NCI-H1048 (cell line): ENCODE measurements at places on chromosomes 13 and 19.
A peak's percentile ranks its signal among the peaks of the same experiment; 100 is the strongest.

- DNase-seq = no peak
Observed at GRCh38 chr13:112729408-112729807, 39.6 kb downstream of the ATP11A start.

GRCh38 chr19:46451352-46451751 lies 20.0 kb downstream of the PNMA8A start:
- DNase-seq = no peak

- no peak for DNase-seq
Observed at GRCh38 chr19:7214324-7215089, 79.7 kb downstream of the INSR start.

DNA sequence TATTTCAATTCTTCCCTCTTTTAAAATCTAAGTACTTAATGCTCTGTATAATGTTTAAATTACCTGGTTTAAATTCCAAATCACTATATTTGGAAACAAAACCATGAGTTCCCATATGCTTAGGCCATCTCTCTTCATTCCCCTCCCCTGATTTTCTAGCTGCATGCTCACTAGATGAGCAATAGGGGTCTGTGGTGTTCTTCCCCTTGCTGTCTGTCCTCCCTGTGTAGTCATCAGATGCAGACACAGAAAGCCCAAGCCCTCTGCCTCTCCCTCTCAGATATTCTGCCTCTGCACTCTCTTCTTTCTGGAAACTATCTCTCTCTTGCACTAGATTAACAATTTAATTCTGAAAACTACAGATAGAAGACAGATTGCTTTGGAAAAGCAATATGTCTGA lies 1730.2 kb downstream of the OLFM4 start:
- DNase-seq = no peak

- DNase-seq = no peak
Observed at GRCh38 chr13:79775830-79776229, 294.9 kb downstream of the NDFIP2 start.

DNA sequence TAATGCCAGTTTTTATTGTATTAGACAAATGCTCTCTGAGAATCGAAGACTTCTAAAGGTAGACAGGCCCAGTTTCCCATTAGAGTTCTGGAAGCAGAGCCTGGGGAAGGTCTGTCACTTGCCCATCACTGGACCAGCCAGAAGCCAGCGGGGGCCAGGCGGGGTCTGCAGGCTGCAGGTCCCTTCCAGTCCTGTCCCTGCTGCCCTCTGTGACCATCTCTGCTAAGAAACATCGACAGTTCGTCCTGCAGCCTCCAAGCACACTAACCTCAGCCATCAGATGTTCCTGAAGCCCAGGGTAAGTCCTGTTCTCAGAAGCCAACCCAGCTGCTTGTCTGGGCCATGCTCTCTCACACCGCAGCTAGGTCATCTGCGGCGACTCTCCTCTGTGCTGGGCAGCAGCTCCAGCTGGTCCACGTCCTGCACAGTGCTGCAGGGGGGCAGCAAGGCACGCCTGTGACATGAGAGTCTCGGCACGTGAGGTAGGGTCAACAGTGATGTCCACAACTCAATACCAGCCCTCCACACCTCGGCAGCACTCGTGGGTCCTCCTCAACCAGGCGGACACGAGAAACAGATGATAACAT lies 2.9 kb upstream of the ADPRHL1 start:
- no peak for DNase-seq

DNA sequence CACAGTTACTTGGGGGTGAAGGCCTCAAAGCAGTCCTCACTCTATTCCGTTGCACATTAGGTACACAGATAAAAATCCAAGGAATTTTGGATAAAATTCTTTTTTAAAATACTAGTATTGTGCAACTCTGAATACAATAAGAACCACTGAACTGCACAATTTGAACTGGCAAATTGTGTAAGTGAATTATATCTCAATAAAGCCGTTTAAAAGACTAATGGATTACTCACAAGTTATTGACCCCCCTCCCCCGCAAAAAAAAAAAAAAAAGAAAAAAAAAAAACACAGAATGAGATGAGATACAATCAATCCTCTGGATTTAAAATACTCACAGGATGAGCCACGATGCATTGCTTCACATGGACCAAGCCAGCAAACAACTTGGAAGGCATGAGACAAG lies 86.4 kb downstream of the CRYL1 start:
- DNase-seq = no peak

- DNase-seq = no peak
Observed at GRCh38 chr13:80782441-80782840, 441.5 kb upstream of the SPRY2 start.

DNA sequence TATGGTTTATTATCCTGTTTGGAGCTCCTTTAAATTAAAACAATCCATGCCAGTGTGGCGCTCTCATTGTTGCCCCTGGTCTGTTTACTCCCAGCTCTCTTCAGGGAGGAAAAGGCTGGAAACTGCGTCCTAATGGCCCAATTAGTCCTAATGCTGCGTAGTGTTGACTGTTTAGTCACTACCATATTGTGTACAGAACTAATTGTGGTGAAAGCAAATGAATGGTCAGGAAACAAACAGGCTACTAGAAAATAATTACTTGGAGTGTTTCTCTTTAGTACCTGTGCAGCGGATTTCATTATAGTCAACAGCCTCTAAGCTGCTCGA lies 54.5 kb upstream of the MTIF3 start:
- no peak for DNase-seq

DNA sequence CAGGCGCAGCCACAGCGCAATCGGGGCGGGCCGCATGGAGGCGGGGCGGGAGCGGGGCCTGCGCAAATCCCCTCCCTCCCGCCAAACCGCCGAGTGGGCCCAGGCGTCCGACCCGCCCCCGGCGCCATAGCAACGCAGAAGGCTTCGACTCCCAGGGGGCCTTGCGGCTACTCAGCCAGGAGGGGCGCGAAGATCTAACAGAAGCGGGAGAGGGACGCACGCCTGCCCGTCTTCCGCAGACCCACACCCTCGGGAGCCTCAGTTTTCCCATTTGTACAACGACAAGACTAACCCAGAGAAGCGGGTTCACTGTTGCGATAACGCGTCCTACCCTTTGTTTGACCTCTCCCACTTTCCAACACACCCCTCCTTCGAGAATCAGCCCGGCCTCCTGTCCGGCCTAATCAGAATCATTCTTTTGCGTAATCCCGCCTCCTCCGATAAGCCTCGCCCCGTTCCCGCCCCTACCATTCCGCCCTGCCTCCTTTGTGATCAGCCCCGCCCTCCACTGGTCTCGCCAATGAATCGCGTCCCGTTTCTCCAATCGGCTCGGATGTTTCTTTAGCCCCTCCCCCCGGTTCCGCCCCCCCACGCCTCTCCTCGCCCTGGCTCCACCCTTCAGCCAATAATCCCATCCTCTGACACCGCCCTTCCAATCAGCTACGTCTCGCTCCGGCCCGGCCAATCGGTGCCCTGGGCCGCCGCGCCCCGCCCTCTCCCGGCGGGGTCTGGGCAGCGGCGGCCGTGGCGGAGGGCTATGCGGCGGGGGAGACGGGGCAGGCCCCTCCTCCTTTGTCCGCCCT lies at the start of gene PCSK4:
Gene PCSK4 (minus strand): TSS at position 40 of the 803 bp plus-strand sequence. CDS start 4 bp downstream, at position 36.
- DNase-seq = peak; percentile 99

- no peak for DNase-seq
Observed at GRCh38 chr13:112943309-112944125, 25.5 kb upstream of the MCF2L start.

DNA sequence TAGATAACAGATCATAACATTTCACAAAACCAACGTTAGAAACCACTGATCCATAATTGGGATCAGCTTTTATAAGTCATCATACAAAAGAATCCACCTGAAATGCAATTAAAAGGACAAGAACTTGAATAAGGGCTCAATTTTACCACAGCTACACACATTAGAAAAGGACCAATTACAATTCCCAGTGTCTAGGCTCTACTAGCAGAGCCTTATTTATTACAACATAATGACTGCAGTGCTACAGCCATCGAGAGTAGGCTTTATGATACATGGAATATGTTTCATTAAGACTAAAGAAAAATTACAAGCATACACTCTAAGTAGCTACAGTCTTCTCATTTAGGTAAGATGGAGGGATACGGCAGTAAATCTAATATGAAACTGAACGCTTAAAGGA lies 2.9 kb downstream of the RBM26 start:
- DNase-seq = no peak

- no peak for DNase-seq
Observed at GRCh38 chr13:112838842-112839117, 130.2 kb upstream of the MCF2L start.

GRCh38 chr19:12800923-12801465 lies 606 bp downstream of the PRDX2 start:
- DNase-seq = no peak

DNA sequence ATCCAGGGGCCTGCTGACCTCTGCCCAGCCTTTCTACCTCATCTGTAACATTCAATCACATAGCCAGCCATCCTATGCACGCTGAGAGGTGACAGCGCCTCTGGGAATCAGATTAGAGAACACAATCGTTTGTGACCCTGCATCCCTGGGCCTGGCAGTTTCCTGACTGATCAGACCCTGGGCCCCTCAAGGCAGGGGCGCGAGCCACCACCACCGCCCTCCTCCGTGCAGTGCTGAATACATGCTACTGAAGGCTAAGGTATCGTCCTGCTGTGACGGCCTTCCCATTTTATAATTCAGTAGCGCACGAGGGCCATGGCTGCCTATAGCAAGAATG lies 1.3 kb downstream of the TMTC4 start:
- DNase-seq = no peak

DNA sequence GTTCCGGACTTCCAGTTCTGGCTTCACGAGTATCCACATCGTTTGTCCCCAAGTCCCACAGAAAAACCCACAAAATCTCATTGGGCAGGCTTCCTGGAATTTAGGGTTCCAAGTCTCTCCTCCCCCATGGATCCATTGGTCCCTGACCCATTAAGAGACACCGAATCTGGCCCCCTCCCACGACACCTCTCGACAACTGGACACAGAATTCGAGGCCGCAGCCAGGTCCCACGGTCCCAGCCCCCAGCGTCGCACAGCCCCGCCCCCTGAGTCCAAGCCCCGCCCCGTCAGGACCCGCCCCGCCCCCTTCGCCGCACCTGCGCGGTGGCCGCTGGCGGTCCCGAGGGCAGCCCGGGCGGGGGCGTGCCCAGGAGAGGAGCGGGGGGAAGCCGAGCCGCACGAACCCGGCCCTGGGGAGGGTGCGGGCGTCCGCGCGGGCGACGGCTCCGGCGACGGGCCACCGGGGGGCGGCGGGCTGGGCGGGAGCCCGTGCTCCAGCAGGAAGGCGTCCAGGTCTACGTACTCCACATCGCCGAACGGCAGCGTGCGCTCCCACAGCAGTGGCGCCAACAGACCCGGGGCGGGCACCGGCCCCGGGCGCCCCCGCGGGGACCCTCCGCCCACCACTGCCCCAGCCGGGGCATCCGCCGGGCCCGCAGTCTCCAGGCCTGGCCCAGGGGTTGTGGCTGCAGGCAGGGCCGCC lies 1.8 kb downstream of the DBP start:
- DNase-seq = no peak

DNA sequence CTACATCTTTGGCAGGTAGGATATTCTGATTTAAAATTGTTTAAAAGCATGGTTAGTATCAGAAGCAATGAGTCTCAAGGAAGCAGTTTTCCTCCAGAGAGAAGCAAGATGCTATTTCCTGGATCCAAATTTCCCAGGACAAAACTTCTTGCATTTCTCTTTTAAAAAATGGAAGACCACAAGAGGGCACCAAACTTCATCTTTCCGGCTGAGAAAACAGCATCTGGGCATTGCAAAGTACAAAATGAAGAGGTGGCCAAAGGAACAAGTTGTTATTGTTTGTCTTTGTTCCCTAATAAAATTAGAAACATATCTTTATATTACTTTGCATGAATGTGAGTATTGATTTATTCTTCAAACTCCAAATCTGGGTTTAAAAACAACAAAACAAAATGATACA lies 60.0 kb upstream of the LRCH1 start:
- DNase-seq = no peak

- DNase-seq = no peak
Observed at GRCh38 chr19:45638930-45639729, at the start of gene EML2. TSS of gene EML2 (minus strand) at chr19:45639397. CDS start at chr19:45639376, 21 bp downstream.

DNA sequence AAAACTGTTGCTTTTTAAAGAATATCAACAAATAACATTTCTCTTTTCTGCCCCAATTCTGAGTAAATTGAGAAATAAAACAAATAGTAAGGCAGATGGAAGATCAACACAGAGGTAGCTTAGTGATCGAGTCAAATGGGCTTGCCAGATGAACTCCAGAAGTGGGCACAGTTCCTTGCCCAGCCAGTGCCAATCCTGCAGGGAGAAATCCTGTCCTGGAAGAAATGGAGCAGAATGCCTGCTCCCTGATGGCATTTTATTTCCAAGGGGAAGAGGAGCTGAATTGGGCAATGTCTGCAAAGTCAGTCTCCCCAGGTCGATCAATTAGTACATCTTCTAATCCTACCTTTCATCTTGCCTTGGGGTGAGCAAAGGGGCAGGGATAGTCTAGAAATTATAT lies 225.3 kb downstream of the NHLRC3 start:
- no peak for DNase-seq

- peak; percentile 33 for DNase-seq
Observed at GRCh38 chr19:35828692-35829301, 16.2 kb upstream of the PRODH2 start.

DNA sequence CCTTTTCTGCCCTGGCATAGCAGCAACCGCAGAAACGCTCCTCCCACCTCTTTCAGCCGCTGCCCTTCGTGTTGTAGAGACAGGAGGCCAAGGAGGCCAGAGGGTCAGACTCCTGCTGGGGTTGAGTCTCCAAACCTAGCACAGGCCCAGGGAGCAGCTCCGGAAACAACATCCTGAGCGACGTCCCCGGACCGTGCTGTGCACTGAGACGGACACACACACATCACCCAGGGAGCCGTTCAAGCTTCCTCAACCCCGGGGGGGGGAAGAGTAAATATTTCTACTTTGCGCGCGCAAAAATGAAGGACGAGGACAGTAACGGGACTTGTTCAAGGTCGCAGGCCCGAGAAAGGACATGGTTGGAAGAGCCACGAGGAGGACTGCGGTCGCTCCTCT lies 657 bp downstream of the ZNF550 start:
- DNase-seq = no peak

- no peak for DNase-seq
Observed at GRCh38 chr19:8097681-8098567, 45.4 kb downstream of the CCL25 start.

DNA sequence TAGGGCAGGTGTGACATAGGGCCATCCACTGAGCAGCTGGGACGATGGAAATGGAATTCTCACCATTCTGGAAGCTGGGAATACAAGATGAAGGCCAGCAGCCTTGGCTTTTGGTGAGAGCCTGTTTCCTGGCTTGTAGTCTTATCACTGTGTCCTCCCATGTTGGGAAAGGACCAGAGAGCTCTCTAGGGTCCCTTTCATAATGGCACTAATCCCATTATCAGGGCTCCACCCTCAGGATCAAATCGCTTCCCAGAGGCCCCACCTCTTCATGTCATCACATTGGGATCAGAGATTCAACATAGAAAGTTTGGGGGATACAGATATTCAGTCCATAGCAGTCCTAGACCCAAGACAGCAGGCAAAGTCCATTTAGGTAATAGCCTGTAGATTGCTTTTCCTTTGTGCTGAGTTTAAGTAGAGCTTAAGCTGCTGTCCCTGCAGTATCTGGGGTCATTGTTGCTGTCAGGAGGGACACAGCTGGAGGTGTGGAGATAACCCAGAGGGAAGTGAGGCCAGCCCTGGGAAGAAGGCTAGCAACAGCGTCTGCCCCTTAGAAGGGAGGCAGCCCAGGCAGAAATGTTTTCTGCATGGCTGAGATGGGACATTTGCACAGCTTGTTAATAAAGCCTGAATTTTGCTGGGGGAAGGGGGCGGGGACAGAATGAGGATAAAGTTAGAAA lies 136.5 kb upstream of the GPR12 start:
- no peak for DNase-seq
